Smooth muscle cell of bladder (primary cell): ENCODE measurements at places on chromosomes 1 and 21. TPM values are rescaled to one million over a fixed set of nuclear protein-coding genes. Genes with fewer than 3 reads are reported as not detected.

The OVAAL gene
- total RNA-seq: not detected in 2 replicates

The FLG2 gene
- under 0.01 TPM in 1 of 2 replicates, not detected in the other for total RNA-seq

The PGBD5 gene
- total RNA-seq: 0.57 and 0.83 TPM in 2 replicates

The CELA2B gene
- 0.18 and 0.28 TPM in 2 replicates for total RNA-seq

The GON4L gene
- total RNA-seq: 18.6 and 24.8 TPM in 2 replicates

The UBXN10 gene
- under 0.01 and 0.14 TPM in 2 replicates for total RNA-seq

The FMN2 gene
- total RNA-seq: 3.2 and 5.8 TPM in 2 replicates

The PKLR gene
- total RNA-seq: under 0.01 TPM in 1 of 2 replicates, not detected in the other

The TLR5 gene
- total RNA-seq: under 0.01 and 0.14 TPM in 2 replicates

The RABGGTB gene
- 62.9 and 72.9 TPM in 2 replicates for total RNA-seq

The CDA gene
- total RNA-seq: 0.37 and 0.85 TPM in 2 replicates

The TMEM200B gene
- total RNA-seq: 10.1 and 13.4 TPM in 2 replicates

The CD53 gene
- total RNA-seq: not detected in 2 replicates

The CPLANE2 gene
- 11.5 and 14.0 TPM in 2 replicates for total RNA-seq

The TSSK3 gene
- 0.43 and 0.65 TPM in 2 replicates for total RNA-seq

The PAQR6 gene
- total RNA-seq: 0.14 and 0.28 TPM in 2 replicates

The SV2A gene
- 14.1 and 18.3 TPM in 2 replicates for total RNA-seq

The FCRLA gene
- 0.37 and 0.71 TPM in 2 replicates for total RNA-seq

The ADORA3 gene
- total RNA-seq: not detected in 2 replicates

The TRPM2 gene
- total RNA-seq: under 0.01 TPM in 2 replicates

The SPRR2G gene
- not detected in 2 replicates for total RNA-seq

The NCF2 gene
- under 0.01 and 0.18 TPM in 2 replicates for total RNA-seq

The HSF2BP gene
- 1.3 and 1.7 TPM in 2 replicates for total RNA-seq

The LENEP gene
- total RNA-seq: 0.18 and 0.28 TPM in 2 replicates

The EXOSC10 gene
- 24.0 and 26.6 TPM in 2 replicates for total RNA-seq

The FCGR3B gene
- not detected in 2 replicates for total RNA-seq

The KRTAP10-4 gene
- not detected in 2 replicates for total RNA-seq

The CD101 gene
- 0.09 and 0.14 TPM in 2 replicates for total RNA-seq

The RHD gene
- not detected in 2 replicates for total RNA-seq

The PLPP3 gene
- total RNA-seq: 221 and 280 TPM in 2 replicates

The RIMS3 gene
- 0.14 and 0.18 TPM in 2 replicates for total RNA-seq

The CFHR3 gene
- not detected in 2 replicates for total RNA-seq

The TSPEAR gene
- total RNA-seq: not detected in 2 replicates

The AGT gene
- total RNA-seq: 0.28 and 2.7 TPM in 2 replicates

The EFCAB7 gene
- total RNA-seq: 8.0 and 8.1 TPM in 2 replicates

The OPN3 gene
- 15.5 and 17.0 TPM in 2 replicates for total RNA-seq

The PLCH2 gene
- total RNA-seq: 0.09 and 0.14 TPM in 2 replicates

The SLC1A7 gene
- 1.00 and 5.8 TPM in 2 replicates for total RNA-seq

The KDF1 gene
- not detected in 2 replicates for total RNA-seq

The SSU72 gene
- 43.2 and 77.1 TPM in 2 replicates for total RNA-seq

The NBPF4 gene
- total RNA-seq: not detected in 2 replicates

The CLDN14 gene
- 0.09 TPM in 1 of 2 replicates, not detected in the other for total RNA-seq

The DDI2 gene
- total RNA-seq: 10.0 and 14.5 TPM in 2 replicates

The TARDBP gene
- total RNA-seq: 52.6 and 59.4 TPM in 2 replicates

The LINGO4 gene
- not detected in 2 replicates for total RNA-seq

The KPRP gene
- not detected in 2 replicates for total RNA-seq

The KRTAP12-2 gene
- not detected in 2 replicates for total RNA-seq

The RNU5D-1 gene
- not detected in 2 replicates for total RNA-seq

The HCRTR1 gene
- not detected in 2 replicates for total RNA-seq

The PTAFR gene
- not detected in 2 replicates for total RNA-seq

The ZNF669 gene
- total RNA-seq: 5.8 and 6.8 TPM in 2 replicates

The LCE3E gene
- not detected in 2 replicates for total RNA-seq

The KIAA0040 gene
- under 0.01 and 0.14 TPM in 2 replicates for total RNA-seq

The SLC30A10 gene
- not detected in 2 replicates for total RNA-seq

The VCAM1 gene
- 191 and 648 TPM in 2 replicates for total RNA-seq

The CFHR5 gene
- total RNA-seq: not detected in 2 replicates

The ELAVL4 gene
- total RNA-seq: under 0.01 TPM in 2 replicates
